Pancreas (tissue), 10 donors: ENCODE measurements at places on chromosomes 13 and 19. TPM values are rescaled to one million over a fixed set of nuclear protein-coding genes. Genes with fewer than 3 reads are reported as not detected.

- no peak for DNase-seq
Measured at GRCh38 chr13:33340631-33341030, 55.1 kb upstream of the STARD13 start.

GRCh38 chr13:31369213-31369612 is 169.4 kb downstream of the B3GLCT start:
- no peak for DNase-seq

DNA sequence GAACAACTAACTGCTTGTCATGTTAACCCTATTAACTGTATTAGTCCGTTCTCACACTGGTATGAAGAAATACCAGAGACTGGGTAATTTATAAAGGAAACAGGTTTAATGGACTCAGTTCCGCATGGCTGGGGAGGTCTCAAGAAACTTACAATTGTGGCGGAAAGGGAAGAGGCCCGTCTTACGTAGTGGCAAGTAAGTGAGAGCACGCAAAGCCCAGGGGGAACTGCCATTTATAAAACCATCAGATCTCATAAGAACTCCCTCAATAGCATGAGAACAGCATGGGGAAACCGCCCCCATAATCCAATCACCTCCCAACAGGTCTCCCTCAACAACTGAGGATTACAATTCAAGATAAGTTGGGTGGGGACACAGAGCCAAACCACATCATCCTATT is 34.7 kb downstream of the PHF11 start:
- no peak for DNase-seq

GRCh38 chr13:105830821-105831220 is 704.6 kb downstream of the EFNB2 start:
- no peak for DNase-seq

GRCh38 chr19:9966448-9966847 is 30.1 kb upstream of the OLFM2 start:
- DNase-seq, result no peak

GRCh38 chr19:45879055-45879454 is 6.9 kb downstream of the IRF2BP1 start:
- DNase-seq, result no peak

DNA sequence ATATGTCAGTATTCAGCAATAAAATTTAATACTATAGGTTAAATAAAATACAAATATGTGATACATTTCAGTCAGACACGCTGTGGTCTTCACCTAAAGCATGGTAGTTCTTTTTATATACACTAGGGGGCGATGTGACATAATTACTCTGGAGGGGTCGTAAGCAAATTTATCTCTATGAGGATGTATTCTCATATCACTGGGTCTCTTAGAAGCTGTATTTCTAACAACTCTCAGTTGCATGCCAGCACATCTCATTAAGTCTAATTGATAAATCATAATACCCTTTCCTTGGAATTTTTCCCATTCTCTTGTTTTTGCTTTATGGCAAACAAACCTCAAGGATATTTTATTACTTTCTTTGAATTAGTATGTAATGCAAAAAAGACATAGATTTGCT is 3.9 kb upstream of the PCDH17 start:
- no peak for DNase-seq

ICAM4 gene
- not detected for polyA plus RNA-seq

CD70 gene
- polyA plus RNA-seq, result not detected

ATP8A2 gene
- polyA plus RNA-seq, result 0.19 TPM
